ENCODE measurements at places on chromosomes 5 and 9.

DNA sequence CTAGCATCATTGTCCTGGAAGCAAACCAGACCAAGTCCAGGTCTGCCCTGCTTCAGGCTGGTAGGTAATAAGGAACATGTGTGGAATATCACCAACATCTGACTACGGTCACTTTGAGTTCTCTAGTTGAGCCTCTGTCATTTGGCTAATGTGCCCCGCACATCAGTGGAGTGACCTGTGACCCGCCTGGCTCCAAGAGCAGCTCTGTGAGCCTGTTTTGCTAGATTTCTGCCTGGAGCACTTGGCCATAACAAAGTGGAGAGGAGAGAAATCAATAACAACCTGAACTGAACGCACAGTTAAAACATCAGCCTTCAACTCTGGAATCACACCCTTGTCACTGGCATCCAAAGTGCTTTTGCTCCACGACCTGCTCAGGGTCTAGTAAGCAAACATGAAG is 115.7 kb downstream of the PPP2R2B start:
- DNase-seq: no peak

GRCh38 chr9:114300846-114301797 is 21.8 kb upstream of the ORM1 start:
- DNase-seq: peak; percentile 33

GRCh38 chr5:158120760-158121159 is 261.8 kb upstream of the CLINT1 start:
- no peak for DNase-seq

DNA sequence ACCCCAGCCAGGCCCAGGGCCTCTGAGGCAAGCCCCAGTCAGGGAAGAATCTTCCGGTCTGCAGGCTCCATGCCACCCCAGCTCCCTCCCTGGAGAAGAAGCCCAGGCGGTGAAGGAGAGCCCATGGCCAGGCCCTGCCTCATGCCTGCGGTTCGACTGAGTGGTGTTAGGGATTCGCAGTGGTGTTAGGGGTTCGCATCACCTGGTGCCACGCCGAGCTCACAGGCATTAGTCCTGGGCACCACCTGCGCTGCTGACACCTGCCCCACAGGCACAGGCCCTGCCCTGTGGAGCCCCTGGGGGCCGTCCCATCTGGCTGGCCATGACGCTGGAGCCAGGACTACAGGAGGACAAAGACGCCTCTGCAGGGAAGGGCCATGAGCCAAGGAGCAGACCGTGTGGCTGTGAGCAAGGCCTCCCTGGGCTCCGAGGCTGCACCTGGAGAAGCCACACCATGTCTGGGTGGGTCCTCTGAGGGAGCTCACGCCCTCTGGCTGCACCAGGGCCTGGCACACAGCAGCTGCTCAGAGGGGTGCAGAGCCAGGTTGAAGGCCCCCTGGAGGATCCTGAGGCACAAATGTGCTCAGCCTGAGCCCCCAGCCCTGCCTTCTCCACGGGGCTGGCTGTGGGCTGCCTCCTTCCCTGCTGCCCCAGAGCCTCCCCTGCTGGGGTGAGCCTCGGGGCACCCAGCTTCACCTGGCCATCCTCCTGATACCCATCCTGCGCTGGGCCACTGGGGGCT is 27.6 kb upstream of the RNF130 start:
- no peak for DNase-seq

DNA sequence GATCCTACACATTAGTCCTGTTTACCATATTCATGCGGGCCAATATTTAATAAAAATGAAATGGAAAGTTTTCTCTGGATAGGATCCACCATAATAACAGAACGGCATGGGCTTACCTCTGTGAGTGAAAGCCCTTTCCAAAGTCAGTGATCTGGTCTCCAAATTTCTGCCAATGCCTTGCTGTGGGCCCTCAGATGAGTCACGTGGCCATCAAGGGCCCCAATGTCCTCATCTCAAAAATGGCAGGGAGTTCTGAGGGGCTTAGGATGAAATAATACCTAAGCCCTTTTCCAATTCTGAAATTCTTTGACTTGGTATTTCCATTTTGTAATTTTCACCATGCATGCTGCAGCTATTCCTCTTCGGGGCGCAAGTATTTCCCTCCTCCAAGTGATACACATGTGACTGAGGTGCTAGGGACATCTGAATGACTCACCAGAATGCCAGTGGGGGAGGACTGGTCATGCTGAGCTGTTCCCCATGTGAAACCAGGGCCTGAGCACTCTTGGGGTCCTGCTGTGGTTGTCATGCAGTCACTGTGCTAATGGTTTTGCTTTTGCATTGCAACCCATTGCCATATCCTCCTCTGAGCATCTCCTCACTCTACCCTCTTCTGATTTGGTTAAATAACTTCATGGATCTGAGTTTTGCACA is 35.0 kb downstream of the ITK start:
- DNase-seq: no peak

DNA sequence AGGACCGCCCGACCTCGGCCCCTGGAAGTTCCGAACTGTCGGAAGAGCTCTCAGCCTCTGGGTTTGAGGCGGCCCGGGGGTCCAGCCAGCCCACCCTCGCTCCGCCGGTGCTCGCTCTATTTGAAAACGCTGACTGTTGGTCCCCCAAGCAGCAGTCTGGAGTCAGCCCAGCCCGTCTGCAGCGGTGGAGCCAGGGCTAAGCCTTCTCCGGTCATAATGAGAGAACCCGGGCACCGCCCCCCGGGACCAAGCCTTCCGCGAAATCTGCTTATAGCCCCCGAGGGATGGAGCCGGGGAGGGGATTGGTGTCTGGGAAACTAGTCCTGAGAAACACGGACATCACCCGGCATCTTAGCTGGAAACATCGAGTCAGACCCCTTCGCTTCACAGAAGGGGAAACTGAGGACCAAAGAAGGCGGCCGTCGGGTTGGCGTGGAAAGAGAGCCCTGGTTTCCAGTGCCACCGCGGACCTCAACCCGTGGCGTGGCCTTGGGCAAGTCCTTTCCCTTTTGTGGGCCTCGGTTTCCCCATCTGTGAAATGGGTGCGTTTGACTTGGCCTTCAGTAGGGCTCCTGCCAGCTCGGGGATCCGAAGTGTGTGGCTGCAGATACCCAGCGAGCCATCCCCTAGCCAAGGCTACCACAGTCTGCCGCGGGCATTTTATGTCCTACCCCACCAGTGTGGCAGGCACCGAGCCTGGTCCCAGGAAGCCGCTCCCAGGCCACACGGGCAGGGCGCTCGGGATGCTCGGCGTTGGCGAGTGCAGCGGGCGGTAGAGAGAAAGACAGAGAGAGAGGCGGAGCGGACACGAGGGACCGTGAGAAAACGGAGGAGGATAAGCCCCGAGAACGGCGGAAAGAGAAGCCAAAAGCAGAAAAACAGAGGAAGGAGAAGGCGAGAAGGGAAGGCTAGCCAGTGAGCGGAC is 857 bp downstream of the ADAM19 start:
- peak; percentile 60 for DNase-seq

DNA sequence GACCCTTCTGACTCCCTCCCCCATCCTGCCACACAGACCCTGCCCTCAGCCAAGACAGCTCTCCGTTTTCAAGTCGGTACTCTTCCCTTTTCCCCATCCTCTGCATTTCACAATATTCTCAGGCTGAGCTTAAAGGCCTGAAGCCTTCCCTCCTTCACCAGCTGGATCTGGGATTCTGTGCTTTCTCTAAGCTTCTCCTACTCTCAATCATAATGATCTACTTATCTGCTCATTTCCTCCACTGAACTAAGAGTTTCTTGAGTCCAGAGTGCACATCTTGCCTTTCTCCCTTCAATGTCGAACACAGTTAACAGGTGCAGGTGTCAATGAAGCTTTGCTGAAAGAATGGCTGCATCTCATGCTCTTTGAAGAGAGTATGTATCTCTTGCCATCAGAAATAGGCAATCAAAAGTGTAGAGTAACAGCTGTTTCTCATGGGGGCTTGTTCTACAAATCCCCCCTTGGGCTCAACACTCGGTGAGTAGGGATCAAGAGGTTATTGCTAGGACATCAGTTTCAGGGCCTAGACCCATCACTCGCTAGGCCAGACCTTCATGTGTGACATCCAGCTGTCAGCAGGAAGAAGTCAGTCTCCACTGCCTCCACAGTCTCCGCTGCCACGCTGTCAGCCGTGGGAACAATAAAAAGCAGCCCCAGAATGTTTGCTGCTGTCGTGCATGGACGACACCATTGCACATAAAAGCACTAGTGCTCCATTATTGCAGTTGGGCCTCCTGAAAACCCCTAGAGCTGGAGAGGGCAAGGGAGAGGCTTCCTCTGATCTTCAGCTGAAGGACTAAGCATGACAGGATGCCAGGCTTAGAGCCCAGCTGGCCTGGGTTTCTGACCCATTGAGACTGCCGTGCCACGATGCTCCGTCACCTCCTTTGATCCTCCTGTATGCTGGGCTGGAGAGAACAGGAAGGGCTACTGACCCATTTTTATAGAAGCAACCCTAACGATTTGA is 23.7 kb downstream of the TRAF1 start:
- no peak for DNase-seq

DNA sequence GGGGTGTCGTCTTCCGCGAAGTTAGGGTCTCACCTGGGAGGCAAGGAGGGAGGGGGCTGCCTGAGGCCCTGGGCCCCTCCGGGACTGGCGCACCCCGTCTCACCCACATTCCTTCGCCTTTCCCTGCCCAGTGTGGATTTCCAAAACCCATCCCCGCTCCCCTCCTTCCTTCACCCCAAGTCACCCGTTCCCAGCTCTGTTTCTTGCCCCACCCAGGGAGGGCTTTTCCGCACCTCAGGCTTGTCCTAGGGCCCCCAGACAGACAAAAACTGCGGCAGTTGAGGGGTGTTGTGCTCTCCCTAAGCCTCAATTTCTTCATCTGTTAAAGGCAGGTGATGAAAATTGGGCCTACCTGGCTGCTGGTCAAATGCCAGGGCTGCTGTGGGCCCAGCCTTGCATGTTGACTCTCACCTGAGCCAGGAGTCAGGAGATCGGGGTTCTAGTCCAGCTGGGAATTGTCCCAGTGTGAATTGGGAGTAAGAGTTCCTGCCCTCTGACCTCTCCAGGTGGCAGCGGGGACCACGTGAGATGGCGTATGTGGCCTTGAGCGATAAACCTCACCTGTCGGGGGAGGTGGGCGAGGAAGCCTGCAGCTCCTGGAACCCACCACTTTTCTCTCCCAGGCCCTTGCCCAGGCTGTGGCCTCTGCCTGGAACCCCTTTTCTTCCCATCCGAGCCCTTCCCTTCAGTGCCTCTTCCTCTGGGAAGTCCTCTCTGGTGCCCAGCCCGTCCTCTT is 143.4 kb upstream of the IER5L start:
- no peak for DNase-seq

- DNase-seq: no peak
These were observed 4.1 kb downstream of the CCDC127 start for GRCh38 chr5:213803-214395.

All from left hindlimb (tissue), 1 donor.